ENCODE measurements at places on chromosomes 1 and 21.

GRCh38 chr1:33973799-33974545 lies 110.1 kb downstream of the HMGB4 start:
- no peak for DNase-seq

DNA sequence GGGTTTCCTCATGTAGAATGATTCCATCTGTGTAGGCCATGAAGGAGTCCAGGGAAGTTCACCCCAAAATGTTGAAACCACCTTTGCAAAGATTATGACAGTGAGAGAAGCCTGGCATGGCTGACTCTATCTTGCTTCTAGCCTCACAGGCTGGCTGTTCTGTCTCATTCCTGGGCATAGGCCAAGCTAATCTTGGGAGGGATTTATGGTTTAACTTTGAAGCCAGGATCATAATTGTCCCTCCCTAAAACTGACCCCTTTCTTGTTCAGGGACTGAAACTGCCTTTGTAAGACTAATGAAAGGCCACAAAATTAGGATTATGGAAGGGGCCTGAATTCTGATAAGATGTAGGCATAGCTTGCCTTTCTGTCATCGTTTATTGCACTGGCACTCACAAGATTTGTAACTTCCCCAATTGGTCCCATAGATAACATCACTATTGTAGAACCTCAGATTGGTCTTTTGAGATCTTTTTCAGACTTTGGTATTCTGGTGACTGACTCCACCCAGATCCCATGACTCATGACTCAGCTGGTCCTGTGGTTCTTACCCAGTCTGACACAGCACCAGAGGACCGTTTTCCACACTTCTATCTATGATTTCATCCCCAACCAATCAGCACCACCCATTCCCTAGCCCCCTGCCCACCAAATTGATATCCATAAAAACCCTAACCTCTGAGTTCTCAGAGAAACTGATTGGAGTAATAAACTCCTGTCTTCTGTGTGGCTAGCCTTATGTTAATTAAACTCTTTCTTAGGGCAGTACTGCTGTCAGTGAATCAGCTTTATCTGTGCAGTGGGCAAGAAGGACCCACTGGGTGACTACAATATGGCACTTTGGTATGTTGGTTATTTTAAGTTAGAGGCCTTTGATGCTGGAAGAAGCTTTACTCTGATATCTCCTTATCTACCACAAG lies 13.6 kb upstream of the LAMTOR5 start:
- DNase-seq, result peak; percentile 46

GRCh38 chr1:178575611-178576361 lies 62.9 kb downstream of the TEX35 start:
- no peak for DNase-seq

GRCh38 chr1:110785612-110786011 lies 87.3 kb upstream of the CD53 start:
- DNase-seq, result no peak

DNA sequence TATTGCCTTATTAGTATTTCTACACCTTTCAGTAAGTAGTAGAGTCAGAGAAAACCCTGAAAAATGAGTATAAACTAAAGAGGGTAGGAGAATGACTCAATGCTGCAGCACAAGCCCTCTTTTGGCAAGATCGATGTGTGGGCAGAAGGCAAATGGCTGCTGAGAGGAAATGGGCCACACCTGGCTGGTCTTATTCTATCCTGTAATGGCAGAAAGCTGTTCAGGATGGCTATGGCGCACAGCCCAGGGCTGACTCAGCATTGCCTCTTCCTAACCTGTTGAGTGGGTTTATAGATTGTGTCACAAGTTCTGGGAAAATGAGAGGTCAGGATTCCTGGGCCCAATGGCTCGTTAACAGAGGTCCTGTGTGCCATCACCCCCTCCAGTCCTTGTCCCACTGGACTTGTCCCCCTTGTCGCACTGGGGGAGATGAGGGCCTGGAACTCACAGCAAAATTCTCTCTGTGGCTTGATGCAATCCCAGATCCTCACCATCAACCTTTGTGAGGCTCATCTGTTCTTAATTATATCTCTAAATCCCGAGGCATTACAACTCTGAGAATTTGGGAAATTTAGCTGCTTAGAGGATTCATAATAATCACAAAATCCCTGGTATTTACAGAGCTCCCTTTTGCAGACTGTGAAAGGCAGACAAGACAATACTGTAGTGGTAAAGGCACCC lies 13.2 kb downstream of the HMGB4 start:
- DNase-seq, result no peak

- DNase-seq, result no peak
Measured at GRCh38 chr1:50038237-50038809, 14.6 kb upstream of the AGBL4 start.

Data from activated CD4-positive, alpha-beta memory T cell treated with anti-CD3 and anti-CD28 coated beads, Interleukin-2, amount 10 ng/mL, durations not matched to agents 7 days and 5 days (primary cell).